ENCODE measurements at places on chromosomes 16 and 17.

GRCh38 chr17:77499699-77500435 lies 359.1 kb downstream of the SEC14L1 start:
- no peak for DNase-seq

DNA sequence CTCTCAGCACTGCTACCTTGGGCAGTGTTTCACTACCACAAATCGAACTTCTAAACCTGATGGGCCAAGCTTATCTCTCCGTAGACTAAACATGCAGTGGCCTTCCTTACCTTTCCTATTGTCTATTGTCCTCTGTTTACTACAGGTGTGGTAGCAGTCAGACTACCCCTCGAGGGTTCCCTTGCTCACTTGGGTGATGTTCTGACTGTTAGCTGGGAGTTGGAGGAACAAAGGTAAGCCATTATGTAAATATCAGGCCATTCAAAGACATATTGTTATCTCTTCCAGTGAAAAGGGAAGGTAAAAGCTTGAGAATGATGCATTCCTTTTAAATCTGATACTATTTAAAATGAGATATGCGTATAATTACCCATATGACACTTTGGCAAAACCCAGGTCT lies 828.3 kb upstream of the EEF2KMT start:
- DNase-seq = no peak

- no peak for DNase-seq
These were observed 50.3 kb downstream of the RBFOX3 start for GRCh38 chr17:79560527-79560926.

- DNase-seq = no peak
These were observed 139.6 kb upstream of the SALL1 start for GRCh38 chr16:51290442-51291285.

DNA sequence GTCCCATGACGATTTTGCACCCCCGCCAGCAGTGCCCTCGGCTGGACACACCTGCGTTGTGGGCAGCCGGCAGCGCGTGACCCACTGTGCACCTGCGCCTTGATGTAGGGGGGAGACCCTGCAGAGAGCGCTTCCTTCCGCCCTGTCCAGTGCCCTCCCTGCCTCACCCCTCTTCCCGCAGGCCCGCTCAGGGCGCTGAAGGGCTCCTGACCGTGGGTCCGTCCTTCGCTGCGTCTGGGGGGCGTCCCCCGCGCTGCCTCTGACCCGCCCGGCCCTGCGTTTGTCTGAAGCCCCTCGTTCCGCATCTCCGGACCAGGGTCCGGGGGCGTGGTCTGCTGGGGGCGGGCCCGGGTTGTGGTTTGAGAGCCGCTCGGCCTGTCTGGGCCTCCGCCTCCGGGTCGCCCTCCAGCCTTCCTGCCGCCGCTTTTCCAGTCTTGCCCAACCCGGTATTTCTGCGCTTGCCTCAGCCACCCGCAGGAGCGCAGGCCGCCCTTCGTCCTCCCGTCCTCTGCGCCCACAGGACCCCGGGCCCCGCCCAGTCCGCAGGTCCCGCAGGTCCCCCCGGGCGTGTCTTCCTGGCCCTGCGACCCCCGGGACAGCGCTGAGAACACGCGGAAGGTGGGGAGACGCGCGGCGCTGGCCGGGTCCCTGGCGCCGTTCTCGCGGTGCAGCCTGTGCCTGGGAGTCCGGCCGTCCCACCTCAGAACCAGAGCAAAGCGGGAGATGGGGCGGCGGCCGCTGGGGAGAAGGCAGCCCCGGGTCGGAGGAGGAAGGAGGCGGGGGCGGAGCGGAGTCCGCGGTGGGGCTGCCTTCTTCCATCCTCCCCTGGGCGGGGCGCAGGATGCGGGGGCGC lies 4.0 kb upstream of the IL17C start:
- DNase-seq = peak; percentile 70

- no peak for DNase-seq
These were observed 67.8 kb downstream of the ANKRD11 start for GRCh38 chr16:89422527-89422904.

DNA sequence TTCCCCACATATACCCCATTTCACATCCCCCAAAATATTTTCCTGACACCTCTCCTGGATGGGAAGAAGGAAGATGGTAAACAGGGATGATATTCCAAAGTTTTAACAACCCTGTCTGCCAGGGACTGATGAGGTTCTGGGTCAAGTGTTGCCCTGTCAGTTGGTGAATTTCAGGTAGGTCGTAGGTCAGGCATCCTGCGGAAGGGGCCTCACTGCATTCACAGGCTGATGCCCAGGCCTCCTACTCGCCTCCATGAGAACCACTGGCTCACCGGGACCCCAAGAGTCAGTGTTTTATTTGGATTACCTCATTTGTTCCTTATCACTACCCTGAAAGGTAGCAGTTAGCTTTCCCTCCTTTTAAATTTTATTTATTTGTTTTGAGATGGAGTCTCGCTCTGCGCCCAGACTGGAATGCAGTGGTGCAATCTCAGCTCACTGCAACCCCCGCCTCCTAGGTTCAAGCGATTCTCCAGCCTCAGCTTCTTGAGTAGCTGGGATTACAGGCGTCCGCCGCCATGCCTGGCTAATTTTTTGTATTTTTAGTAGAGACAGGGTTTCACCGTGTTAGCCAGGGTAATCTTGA lies 10.5 kb downstream of the ZBTB4 start:
- DNase-seq = no peak

DNA sequence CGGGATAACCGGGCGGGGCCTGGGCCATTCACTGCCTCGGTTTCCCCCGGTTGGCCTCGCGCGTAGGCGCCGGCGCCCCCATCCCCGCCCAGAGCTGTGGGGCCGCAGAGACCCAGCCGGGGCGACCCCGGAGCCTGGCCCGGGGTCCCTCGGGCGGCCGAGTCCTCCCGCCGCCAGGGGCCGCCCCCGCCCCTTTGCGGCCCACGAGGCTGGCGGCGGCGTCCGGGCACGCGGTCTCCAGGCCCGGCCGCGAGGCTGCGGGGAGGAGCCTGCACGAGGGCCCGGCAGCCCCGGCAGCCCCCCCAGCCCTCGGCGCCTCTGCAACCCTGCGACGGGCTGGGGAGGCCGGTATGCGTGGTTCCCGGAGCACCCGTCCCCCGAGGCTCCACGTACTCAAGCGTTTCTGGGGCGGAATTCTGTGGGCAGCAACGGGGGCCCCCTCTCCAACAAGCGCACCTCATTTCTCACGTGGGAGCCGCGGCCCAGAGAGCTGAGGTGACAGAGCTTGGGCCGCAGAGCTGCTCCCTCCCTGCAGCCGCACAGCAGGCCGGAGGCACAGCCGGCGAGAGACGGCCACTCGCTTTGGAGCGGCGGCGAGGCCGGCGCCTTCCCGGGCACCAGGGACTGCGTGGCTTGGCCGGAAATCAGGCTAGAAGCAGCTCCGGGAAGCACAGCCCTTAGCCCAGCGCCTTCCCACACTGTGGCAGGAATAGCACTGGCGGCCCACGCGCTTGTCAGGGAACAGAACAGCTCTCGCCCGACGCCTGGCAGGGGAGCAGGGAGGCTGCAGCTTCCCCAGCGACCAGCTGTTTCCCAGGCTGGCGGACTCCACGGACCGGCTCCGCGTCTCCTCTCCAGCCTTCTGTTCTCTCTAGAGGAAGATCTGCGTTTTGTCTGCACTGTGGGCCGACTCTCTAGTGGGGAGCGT lies 867 bp upstream of the LIMD2 start:
- no peak for DNase-seq

- DNase-seq = no peak
These were observed 133.3 kb downstream of the ZNF778 start for GRCh38 chr16:89350701-89351380.

DNA sequence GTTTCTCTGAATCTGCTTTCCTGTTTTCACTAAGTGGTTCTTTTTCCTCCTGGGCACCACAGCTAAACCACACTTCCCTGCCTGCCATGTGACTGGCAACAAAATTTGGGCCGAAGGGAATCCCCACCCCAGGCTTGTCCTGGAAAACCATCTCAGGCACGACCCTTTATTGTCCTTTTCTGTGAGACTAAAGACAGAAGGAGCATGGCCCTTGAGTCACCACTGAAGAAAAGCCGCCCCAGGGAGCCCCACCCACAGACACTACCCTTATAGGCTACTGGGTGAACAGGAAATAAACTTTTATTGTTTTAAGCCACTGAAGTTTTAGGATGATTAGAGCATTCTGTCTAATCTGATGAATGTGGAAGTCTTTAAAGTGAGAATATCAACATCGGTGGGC lies 88.6 kb upstream of the BRD7 start:
- DNase-seq = no peak

- DNase-seq = peak; percentile 48
These were observed 1.2 kb upstream of the CCDC42 start for GRCh38 chr17:8745586-8746500.

- DNase-seq = no peak
These were observed 146.6 kb downstream of the SKAP1 start for GRCh38 chr17:48283411-48283810.

- DNase-seq = peak; percentile 22
These were observed 19.4 kb downstream of the CIAPIN1 start for GRCh38 chr16:57427824-57428223.

DNA sequence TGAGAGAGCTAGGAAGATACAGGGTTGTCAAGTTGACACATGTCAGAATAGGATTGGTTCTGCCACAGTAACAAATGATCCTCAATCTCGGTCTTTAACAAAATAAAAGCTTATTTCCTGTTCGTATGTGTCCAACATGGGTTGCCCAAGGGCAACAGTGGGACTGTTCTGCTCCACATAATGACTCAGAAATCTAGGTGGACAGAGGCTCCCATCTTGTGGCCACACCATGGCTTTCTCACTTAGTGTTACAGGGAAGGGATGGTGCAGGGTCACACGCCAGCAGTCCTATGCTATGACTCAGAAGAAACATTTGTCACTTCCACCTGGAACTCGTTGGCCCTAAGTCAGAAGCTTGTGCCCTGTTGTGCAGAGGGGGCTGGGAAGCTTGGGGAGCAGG lies 364.9 kb downstream of the SNX29 start:
- peak; percentile 48 for DNase-seq

- peak; percentile 69 for DNase-seq
These were observed 13.2 kb upstream of the TMEM100 start for GRCh38 chr17:55735731-55736405.

GRCh38 chr17:11298401-11298800 lies 57.4 kb downstream of the SHISA6 start:
- DNase-seq = no peak

GRCh38 chr17:7644775-7645174 lies 6.0 kb upstream of the ATP1B2 start:
- no peak for DNase-seq

DNA sequence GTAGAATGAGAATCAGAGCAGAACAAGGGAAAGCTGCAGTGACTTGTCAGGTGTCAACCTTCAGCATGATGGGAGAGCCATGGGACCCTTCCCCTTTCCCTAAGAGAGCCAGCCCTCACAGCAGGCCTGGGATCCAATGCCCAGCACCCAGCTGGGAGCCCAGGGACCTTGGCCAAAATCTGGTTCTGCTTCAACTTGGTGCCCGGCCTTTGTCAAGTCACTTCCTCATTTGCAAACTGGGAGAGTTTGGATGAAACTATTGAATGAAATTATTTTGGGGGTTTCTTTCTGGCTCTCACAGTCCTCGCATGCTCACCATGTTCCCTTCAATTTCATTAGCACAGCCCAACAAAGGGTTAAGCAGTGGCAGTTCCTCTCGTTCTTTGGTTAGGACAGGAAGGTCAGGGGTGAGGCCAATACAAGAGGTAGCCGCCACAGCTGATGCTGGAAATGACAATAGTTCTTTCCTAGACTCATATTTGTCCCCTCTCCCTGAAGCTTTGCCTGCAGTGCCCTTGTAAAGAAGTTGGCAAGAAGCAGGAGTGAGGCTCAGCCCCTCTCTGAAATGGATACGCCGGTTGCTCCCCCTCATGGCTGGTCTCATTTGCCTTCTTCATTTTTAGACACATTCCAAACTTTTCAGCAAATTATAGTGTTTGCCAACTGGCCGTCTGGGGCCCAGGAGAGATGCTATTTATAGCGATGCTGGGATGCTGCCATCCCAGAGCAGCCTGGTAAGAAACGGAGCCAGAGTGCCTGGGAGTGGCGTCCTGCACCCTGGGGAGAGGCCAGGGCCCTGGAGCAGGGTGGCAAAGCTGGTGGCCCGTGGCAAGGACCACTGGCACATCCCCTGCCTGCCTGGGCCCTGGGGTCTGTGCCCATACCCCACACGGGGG lies 34.5 kb upstream of the MEOX1 start:
- no peak for DNase-seq

- no peak for DNase-seq
These were observed 3.2 kb downstream of the PAM16 start for GRCh38 chr16:4347765-4348509.

GRCh38 chr17:28426081-28426519 lies 20.1 kb upstream of the SLC46A1 start:
- DNase-seq = peak; percentile 28

DNA sequence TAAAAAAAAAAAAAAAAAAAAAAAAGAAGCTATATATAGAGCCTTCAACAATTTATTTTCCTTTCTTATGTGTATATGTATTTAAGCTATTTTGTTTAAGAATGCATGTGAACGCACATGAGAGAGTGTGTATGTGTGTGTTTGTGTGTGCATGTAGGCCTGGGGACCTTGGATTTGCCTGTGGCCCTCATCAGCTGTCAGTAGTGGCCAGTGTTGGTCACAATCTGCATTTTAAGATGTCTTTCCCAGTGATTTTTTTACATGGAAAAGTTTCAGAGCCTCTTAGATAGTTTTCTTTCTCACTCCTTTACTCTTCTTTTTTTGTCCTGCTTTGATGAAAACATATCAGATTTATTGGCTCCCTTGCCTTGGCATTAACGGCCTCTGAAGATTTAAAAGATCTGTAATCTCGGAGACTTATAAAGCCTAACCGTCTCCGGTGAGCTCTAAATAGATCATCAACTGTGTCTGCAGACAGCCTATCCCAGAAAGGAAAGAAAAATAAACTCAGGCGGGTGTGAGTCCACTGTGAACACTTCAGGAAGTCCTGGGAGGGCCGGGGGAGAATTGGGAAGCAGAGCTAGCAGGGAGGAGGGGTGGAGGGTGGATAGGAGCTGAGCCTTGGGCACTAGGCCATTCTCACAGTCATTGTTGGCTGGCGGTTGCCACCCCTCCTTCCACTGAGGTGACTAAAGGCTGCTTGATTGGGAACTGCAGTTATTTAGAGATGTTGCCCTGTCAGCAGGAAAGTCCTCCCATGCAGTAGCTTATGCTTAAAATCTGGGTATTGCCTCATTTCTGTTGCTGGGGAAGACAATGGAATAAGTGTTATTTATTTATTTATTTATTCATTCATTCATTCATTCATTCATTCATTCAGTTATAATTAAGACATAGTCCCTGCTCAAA lies 86.8 kb downstream of the WWP2 start:
- peak; percentile 75 for DNase-seq

- DNase-seq = no peak
These were observed 931.6 kb upstream of the GOT2 start for GRCh38 chr16:59665618-59666220.

GRCh38 chr17:60887614-60888028 lies 210.0 kb downstream of the BCAS3 start:
- DNase-seq = peak; percentile 17

- no peak for DNase-seq
These were observed 32.6 kb downstream of the WNT9B start for GRCh38 chr17:46883871-46884520.
